ENCODE measurements at places on chromosomes 16 and 17. TPM values are rescaled to one million over a fixed set of nuclear protein-coding genes. Genes with fewer than 3 reads are reported as not detected.

GRCh38 chr17:80877729-80878303, 113.8 kb upstream of the CHMP6 start:
- H3K27ac ChIP-seq: peak overlapping the region; percentile 100
- no peak for DNase-seq
- H3K36me3 ChIP-seq: peaks cover 55% of the 10 kb centered on the region
- no peaks in the 10 kb centered on the region for H3K27me3 ChIP-seq

TNFRSF17 gene
- not detected for total RNA-seq

ACAP1 gene
- total RNA-seq: 709 TPM

C17orf100 gene
- 1.1 TPM for total RNA-seq

SLX4 gene
- total RNA-seq: 14.9 TPM

GRCh38 chr17:29514792-29515191, 52.0 kb downstream of the ABHD15 start:
- H3K27ac ChIP-seq: no peak overlapping the region
- no peak overlapping the region for H3K4me3 ChIP-seq
- no peaks in the 10 kb centered on the region for H3K27me3 ChIP-seq
- no peak for DNase-seq
- peaks cover 39% of the 10 kb centered on the region for H3K36me3 ChIP-seq

DNA sequence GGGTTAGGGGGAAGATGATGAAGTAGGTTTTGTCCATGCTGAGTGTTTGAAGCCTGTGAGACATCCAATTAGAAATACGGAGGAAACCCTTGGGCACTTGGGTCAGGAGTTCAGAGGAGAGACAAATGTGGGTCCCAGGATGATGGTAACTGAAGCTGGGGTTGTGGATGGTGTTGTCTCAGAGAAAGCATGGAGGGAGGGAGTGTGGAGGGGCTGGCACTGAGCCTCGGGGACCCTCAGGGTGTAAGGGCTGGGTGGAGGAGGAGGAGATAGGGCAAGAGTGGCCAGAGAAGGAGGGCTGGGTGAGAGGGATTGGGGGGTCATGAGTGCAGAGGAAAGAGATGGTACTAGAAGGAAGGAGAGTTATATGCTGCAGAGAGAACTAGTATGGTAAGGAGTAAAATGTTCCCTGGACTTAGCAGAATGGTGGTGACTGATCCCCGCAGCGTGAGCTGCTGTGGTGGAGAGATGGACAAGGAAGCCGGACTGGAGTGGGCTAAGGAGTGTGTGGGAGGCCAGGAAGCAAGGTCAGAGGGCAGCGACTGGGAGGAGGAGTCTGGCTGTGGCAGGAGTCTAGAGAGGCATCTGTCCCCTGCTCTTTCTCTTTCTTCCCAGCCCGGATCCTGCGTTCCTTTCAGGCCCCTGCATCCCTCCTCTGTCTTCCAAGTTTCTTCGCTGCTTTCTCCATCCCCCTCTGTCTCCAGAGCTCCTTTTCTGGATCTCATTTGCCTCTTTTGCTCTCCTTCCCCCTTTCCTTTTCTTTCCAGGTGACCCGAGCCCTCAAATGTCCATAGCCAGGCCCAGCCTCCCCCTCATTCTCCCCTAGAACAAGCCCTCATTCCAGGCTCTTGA, 3.9 kb upstream of the COL1A1 start:
- no peak for DNase-seq
- H3K36me3 ChIP-seq: no peaks in the 10 kb centered on the region
- H3K4me3 ChIP-seq: no peak overlapping the region
- peaks cover 72% of the 10 kb centered on the region for H3K27me3 ChIP-seq

GRCh38 chr16:59878479-59878878, 1144.4 kb upstream of the GOT2 start:
- H3K27ac ChIP-seq: no peak overlapping the region
- no peaks in the 10 kb centered on the region for H3K27me3 ChIP-seq
- no peaks in the 10 kb centered on the region for H3K4me1 ChIP-seq
- no peaks in the 10 kb centered on the region for H3K36me3 ChIP-seq
- no peak for DNase-seq

DNA sequence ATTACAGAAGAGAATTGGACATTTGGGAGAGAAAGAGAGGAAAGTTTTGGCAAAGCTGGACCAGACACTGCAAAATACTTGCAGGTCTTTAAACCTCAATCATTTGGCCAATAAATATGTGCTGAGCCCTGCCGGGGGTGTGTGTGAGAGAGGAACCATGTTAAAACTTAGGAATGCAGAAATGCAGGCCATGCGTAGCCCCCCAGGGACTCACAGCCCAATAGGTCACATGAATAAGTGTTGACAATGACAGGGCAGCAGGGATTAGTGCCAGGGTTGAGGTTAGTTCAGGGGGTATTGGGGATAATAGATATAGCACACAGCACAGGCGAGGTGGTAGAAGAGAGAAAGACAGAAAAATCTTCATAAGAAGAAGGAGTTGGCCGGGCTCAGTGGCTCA, 113.3 kb upstream of the ADAMTS18 start:
- H3K4me3 ChIP-seq: no peak overlapping the region
- no peaks in the 10 kb centered on the region for H3K27me3 ChIP-seq
- no peaks in the 10 kb centered on the region for H3K4me1 ChIP-seq
- no peak for DNase-seq

- H3K36me3 ChIP-seq: peaks cover 45% of the 10 kb centered on the region
- peak overlapping the region; percentile 97 for H3K4me3 ChIP-seq
- no peaks in the 10 kb centered on the region for H3K27me3 ChIP-seq
- DNase-seq: peak; percentile 67
These were observed 500 bp downstream of the MAF start for GRCh38 chr16:79599837-79600637.

DNA sequence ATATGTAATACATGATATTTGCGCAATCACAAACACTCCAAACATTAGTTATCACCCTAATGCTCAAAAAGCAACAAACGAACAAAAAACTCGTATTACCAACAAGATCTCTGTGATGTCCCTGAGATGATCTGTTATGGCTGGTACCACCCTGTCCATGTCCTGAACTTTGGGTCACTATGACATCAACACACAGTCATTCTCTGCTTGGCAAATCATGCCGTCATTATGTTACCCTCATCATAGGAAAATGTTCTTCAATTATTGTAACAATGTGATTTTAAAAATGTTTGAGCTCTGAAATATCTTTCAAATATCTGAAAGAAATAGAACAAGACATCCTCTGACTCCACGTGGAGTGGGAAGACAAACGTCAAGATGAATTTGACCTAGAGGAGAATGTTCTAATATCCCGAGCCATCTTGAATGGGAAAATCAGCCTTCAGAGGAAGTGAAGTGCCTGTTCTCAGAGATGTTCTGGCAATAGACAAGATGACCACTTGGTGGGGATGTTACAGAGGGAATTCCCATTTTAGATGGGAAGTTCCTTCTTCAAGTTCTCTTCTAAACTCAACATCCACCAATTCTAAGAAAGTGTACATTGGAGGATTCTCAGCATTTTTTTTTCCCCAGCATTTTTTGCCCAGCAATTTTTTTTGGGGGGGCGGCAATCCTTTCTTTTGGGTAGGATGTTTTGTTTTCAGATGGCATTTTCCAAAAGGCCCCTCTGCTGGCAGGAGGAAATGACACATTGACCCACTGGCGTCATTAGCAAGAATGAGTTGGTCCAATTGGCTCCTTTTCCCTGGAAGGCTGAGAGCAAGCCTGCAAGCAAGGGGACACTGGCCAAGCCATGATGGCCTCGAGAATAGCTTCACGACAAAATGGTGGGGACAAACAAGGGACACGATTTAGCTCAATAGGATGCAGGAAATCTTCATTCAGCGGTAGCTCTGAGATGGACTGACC, 3.7 kb upstream of the HSD17B2 start:
- peaks cover 15% of the 10 kb centered on the region for H3K27me3 ChIP-seq
- no peak for DNase-seq
- no peaks in the 10 kb centered on the region for H3K4me1 ChIP-seq
- H3K36me3 ChIP-seq: no peaks in the 10 kb centered on the region

- no peak overlapping the region for H3K27ac ChIP-seq
- H3K4me1 ChIP-seq: peaks cover 24% of the 10 kb centered on the region
- no peak for DNase-seq
- no peaks in the 10 kb centered on the region for H3K27me3 ChIP-seq
- H3K36me3 ChIP-seq: peaks cover 7% of the 10 kb centered on the region
- H3K4me3 ChIP-seq: no peak overlapping the region
These were observed 3.5 kb upstream of the UQCC4 start for GRCh38 chr16:1424028-1424427.

PRAC2 gene
- total RNA-seq: not detected

ATP1B2 gene
- 0.25 TPM for total RNA-seq

C16orf92 gene
- total RNA-seq: not detected

DNA sequence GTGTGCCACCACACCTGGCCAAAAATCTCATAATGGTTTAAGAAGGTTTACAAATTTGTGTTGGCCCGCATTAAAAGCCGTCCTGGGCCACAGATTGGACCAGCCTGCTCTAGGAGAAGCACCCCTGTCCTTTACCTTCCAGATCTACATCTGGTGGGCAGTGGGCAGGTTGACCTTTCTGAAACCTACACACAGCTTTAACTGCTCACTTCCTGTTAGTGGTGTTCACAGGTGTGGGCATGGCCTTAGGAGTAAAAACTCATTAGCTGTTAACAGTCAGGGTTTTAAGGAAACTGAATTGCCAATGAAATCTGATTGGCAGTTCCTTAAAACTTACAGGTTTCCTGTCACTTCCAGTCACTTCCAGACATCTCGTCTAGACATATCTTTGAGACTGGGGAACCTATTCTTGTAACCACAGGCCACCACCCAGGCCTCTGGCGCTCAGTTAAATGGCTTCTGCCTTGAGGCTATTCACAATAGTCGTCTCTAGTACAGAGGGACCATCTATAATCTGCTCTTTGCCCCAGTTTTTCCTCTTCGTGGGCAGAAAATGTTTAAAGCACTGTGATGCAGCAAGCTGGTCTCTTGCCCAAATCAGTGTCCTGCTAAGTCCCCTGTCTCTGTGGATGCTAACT, 29.3 kb downstream of the GNGT2 start:
- peaks cover 7% of the 10 kb centered on the region for H3K4me1 ChIP-seq
- H3K27me3 ChIP-seq: peaks cover 9% of the 10 kb centered on the region
- H3K4me3 ChIP-seq: no peak overlapping the region

DNA sequence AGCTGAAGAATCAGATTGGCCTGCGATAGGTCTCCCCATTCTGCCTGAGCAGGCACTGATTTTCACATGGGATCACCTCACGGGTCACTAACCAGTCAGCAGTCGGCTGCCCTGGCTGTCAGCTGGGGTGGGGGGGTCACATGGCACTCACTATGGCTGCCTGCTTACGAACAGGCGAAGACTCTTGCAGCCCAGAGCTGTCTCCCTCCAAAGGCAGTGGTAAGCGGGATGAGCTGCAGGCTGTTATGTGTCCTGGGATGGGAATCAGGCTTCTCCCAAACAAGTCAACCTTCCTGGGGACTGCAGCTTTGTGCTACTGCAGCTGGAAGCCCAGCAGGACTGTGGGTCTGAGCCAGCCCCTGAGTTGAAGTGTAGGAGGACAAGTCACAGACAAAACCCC, 29.0 kb upstream of the ADORA2B start:
- peaks cover 10% of the 10 kb centered on the region for H3K27me3 ChIP-seq
- no peaks in the 10 kb centered on the region for H3K36me3 ChIP-seq
- H3K4me3 ChIP-seq: no peak overlapping the region
- H3K4me1 ChIP-seq: no peaks in the 10 kb centered on the region
